ENCODE measurements at places on chromosomes 13 and 19.

GRCh38 chr13:110836605-110836903 lies 78.3 kb downstream of the ANKRD10 start:
- no peak for DNase-seq

DNA sequence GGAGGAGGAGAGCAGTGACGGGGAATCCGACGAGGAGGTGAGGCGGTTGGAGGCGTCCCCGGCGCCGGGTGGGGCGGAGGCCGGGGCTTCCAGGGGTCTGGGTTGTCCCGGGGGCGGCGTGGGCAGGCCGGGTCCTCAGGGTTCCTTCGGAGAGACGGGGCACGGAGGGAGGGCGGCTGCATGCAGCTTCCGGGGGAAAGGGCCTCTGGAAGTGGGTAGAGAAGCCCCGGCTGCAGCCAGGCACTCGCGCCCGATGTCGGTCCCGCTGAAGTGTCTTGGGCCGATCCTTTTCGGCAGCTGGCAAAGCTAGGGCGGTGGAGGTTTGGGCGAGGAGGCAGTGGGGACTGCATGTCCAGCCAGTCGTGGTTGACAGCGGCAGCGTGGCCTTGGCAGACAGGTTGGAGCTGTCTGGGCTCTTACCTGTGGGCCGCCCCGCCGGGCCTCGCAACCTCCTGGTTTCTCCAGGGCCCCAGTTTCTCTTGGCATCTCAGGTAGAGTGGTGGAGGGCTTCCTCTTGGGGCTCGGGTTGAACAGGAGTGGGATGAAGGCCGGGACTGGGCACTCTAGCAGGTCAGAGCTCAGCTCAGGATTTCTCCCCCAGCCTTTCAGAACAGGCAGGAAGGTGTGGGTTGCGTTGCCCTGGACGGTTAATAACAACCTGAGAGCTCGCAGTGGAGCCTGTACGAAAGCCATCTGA lies 690 bp downstream of the KMT2B start:
- DNase-seq: peak; percentile 20

DNA sequence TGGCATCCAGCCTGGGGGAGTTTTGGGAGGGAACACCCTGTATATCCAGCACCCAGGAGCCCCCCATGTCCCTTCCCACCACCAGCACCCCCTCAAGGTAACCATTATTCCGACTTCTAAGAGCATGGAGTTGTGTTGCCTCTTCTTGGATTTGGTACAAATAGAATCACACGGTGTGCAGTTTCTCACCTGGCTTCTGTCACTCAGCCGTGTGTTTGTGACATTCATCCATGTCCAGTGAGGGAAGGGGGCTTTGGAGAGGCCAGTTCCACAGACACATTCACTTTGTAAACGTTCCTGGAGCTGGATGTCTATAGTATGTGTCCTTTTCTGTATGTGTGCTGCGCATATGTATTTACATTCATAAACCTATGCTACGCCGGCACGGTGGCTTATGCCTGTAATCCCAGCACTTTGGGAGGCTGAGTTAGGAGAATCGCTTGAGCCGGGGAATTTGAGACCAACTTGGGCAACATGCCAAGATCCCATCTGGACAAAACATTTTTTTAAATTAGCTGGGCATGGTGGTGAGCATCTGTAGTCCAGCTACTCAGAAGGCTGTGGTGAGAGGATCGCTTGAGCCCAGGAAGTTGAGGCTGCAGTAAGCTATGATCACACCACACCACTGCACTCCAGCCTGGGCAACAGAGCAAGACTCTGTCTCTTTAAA lies 36.6 kb downstream of the MYH14 start:
- DNase-seq: no peak

DNA sequence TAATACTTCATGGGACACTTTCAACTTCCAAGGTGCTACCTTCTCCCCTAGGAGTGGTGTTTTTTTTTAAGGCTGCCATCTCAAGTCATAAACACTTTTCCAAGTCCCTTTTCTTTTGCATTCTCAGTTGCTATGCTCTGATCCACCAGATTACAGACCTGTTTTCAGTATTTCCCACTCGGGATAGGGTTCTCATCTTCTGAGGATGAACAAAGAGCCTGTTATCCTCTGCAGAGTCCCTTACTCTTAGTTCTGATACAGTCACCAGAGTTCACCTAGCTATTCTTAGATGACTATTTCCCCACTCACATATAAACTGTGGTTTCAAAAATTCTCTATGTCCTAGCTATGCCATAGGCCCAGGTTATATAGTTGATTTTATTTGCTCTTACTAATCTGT lies 15.9 kb downstream of the ZDHHC20 start:
- no peak for DNase-seq

GRCh38 chr19:45477713-45478453 lies 10.1 kb downstream of the FOSB start:
- DNase-seq: no peak

Data from hypothalamus (tissue), 51 donors.